ENCODE measurements at places on chromosomes 6 and 20.

DNA sequence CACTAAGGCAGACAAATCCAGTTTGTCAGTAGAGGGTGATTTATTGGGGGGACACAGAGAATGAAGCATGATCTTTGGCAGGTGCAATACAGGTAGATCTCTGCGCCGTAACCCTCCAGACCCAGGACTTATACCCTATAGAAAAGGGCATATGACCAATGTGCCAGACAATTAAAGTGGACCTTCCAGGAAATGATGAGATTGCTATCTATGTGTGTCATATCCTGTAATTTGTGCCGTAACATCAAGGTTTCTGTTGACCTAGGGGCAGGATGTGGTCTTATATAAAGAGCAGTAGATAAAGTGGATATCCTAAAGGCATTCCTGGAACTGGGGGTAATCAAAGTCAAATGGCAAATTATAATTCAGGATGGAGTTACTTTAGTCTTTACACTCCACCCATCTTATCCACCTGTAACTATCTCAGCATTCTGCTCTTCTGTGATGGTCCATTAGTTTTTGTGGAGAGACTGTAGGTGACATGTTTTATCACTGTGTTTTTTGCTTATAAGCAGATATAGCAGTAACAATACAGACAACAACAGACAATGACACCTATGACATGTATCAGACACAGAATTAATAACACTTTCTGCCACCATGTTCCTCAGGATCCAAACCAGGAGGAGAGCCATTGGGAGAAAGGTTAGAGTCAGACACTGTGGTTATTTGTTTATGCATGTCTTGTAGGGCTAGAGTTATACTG lies 43.1 kb upstream of the ZNF337 start:
- DNase-seq: no peak

DNA sequence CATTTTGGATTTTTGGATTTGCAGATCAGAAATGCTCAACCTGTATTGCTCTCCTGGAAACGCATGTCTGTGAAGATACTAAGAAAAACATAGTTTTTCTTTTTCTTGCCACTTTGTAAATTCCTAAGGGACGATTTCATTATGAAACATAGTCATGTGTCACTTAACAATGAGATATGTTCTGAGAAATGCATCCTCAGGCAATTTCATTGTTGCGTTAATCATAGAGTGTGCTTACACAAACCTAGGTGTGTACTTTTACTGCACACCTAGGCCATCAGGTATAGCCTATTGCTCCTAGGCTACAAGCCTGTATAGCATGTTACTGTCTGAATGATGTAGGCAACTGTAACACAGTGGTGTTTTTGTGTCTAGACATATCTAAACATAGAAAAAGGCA lies 13.4 kb upstream of the THEMIS start:
- no peak for DNase-seq

GRCh38 chr6:28443112-28443773 lies at the start of gene ZSCAN23:
ZSCAN23 (minus strand) TSS chr6:28443491; CDS start chr6:28436266, 7,225 bp downstream.
- DNase-seq: peak; percentile 39

GRCh38 chr6:6248651-6249050 lies 71.8 kb downstream of the F13A1 start:
- DNase-seq: no peak

GRCh38 chr6:144730088-144730645 lies 445.0 kb downstream of the UTRN start:
- DNase-seq: no peak

DNA sequence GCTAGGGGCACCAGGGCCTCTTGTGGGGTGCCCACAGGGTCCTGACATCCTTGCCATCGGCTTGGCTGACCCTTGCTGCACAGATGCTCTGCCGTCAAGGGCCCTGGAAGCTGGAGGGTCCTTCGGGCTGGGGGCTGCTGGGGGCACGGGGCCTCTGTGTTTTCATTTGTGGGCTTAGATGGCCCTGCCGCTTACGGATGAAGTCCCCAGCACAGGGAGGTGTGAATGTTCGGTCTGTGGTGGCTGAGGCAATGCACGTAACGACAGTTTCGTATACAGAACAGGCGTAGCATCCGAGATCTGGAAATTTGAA lies 14.5 kb downstream of the SS18L1 start:
- no peak for DNase-seq

GRCh38 chr6:25556516-25556915 lies 95.5 kb upstream of the SCGN start:
- no peak for DNase-seq

DNA sequence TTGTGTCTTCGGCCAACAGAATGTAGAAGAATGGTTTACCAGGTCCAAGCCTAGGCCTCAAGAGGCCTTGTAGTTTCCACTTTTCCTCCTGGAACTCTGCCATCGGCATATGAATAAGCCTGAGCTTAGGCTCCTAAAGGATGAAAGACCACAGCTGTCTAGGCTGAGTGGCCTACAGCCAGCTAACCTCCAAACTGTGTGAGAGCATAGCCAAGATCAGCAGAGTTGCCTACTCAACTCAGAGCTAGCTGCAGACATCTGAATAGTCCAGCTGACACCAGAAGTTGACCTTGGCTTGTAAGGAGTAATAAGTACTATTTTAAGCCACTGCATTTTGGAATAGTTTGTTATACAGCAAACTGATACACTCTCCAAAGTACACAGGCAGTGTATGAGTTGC lies 52.6 kb upstream of the SMIM29 start:
- no peak for DNase-seq

DNA sequence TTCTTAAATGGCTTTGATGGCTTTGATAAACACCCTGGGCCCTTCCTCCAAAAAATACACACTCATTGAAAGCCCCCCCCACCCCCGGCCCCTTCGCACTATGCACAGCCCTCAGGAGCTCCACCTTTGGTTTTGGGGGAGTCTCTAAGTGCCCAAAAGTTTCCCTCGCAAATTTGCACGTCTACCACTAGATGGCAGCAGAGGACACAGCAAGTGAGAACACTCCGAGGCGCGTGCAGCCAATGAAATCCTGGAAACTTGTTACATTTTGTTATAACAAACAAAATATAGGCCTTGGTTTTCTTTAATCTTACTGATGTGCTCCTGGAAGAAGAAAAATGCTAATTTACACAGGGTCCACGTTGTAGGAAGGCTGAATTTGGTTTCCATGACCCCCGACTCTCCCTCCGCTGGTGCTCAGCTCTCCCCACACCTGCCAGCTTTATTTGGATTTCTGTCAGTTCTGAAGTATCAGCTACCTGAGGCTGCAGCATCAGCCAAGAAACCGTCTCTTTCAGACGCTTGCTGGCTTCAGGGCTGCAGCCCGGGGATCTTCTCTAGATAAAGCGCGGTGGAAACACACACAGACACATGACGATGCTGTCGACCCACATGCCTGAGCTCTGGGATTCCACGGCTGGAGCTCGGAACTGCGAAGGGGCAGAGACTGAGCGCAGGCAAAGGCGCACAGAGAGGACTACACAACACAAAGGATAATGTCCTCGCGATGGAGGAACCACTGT lies 148.3 kb upstream of the RPS6KA2 start:
- peak; percentile 58 for DNase-seq

- no peak for DNase-seq
Observed at GRCh38 chr6:49551078-49551865, 804 bp downstream of the C6orf141 start.

DNA sequence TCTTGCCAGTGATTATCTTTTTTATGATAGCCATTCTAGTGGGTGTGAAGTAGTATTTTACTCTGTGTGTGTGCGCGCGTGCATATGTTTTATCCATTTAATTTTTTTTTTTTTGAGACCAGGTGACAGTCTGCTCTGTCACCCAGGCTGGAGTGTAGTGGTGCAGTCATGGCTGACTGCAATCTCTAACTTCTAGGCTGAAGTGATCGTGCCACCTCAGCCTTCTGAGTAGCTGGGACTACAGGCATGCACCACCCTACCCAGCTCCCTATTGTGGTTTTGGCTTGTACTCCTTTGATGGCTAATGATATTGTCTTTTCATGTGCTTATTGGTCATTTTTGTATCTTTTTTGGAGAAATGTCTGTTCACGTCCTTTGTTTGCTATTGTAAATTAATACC lies 33.3 kb downstream of the ITCH start:
- DNase-seq: no peak

DNA sequence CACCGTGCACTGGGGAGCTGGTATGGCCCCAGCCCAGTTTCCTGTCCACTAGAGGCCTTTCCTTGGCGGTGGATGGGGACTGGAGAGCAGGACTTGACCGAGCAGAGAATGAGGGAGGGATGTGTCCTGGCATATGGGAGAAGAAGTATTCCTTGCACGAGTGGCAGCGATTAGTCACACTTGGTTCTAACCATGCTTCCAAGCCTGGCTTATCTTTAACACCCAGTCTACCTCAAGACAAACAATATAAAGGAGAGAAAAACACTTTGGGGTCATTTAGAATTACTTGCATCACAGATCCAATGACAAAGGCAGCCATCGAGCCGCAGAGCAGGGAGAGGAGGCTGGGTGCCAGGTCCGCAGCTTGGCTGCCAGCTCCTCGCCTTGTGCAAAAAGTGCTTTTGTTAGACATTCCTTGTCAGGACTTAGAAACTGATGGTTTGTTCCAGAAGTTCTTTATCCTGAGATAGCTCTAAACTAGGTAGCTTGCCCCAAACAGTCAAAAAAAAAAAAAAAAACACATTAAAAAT lies 214.9 kb upstream of the GMDS start:
- no peak for DNase-seq

DNA sequence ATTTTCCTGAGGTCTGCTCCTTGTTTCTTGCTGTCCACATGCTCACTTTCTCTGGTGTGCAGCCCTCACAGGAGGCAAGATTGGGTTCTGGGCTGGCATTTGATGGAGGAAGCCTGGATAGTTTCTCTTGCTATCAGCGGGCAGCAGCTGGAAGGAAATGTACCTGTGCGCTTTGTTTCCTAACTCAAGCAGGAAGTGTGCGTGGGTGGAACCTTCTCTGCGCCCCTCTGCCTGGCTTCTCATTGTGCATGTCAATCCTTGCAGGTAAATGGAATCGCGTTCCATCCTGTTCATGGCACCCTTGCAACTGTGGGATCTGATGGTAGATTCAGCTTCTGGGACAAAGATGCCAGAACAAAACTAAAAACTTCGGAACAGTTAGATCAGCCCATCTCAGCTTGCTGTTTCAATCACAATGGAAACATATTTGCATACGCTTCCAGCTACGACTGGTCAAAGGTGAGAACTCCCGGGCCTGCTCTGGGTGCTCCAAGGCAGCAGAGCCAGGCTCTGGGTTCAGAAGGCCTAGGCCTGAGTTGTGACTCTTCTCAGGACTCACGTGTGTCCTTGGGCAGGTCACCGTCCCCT lies 16.8 kb upstream of the RBM38 start:
- no peak for DNase-seq

GRCh38 chr20:36407199-36407733 lies 101.1 kb downstream of the DLGAP4 start:
- DNase-seq: no peak

DNA sequence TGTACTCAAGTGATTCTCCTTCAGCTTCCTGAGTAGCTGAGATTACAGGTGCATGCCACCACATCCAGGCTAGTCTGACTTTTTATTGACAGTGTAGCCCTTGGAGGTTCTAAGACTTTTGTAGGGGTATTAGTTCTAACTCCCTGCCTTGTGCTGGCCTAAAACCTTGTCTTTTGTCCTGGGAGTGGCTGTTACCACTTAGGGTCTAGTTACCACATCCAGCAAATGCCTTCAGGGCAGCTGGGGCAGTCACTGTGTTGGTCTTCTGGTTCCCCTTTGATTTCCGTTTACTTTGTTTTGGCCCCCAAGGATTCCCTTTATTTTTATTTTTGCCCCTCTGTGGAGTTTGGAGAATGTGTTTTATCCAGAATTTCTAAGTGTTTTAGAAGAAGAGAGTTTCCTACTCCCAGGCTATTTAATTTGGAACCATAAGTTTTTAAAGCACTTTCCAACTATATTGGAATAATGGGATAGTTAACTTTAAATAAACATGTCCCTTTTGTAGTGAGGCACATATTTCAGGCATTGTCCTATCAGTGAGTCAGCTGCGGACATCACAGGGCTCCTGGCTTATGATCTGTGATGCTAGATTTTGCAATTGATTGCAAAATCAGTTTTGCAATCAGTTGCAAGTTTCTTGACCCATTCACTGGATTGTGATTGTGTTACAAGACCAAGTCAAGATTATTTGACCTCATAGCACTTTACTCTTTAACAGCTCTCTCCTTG lies 25.0 kb downstream of the IL22RA2 start:
- no peak for DNase-seq

DNA sequence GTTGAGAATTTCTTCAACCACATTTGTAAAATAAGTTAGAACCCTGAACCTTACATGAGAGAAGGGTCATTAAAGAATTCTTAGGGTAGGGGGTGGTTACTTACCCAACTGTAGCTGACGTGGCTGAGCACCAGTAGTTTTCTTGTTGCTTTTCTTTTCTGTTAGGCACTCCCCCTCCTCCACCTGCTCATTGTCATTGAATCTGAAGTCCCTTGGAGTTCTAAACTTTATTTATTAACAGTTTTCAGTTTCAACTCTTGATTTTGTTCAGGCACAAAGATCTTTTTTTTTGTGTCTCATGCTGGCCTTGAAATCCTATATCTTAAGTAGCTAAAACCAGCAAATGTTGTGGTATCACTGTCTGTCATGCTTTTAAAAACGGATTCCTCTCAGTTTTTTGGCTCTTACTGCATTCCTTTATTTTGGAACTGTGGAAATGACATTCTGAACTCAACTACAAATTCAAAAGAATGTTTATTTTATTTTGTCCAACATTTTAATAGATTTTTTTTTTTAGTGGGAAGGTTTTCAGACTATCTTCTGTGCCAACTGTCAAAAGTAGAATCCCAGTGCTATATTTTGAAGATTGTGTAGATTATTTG lies 465.2 kb downstream of the PHF3 start:
- no peak for DNase-seq

DNA sequence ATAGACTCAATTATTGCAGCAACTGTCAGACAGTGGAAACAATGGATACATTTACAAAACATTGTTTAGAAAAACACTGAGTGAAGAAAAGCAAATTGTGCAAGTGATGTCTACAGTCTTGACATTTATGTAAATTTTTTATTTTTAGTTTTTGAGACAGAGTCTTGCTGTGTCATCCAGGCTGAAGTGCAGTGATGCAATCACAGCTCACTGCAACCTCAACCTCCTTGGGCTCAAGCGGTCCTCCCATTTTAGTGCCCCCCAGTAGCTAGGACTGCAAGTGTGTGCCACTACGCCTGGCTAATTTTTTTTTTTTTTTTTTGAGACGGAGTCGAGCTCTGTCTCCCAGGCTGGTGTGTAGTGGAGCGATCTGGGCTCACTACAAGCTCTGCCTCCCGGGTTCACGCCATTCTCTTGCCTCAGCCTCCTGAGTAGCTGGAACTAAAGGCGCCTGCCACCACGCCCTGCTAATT lies 9.7 kb downstream of the CNBD2 start:
- DNase-seq: no peak

- DNase-seq: no peak
Observed at GRCh38 chr20:34435589-34435988, 72.5 kb downstream of the ITCH start.

GRCh38 chr20:44790638-44791393 lies 19.5 kb downstream of the RIMS4 start:
- no peak for DNase-seq
